Right cardiac atrium (tissue), 5 donors: ENCODE measurements at places on chromosomes 2 and 18. TPM values are rescaled to one million over a fixed set of nuclear protein-coding genes. Genes with fewer than 3 reads are reported as not detected.
A peak's percentile ranks its signal among the peaks of the same experiment; 100 is the strongest.

- peak; percentile 46 for DNase-seq
These were observed 201.6 kb downstream of the SETBP1 start for GRCh38 chr18:44882163-44882868.

- no peak for DNase-seq
These were observed 1103.6 kb downstream of the LRP1B start for GRCh38 chr2:141027221-141027620.

- DNase-seq: no peak
These were observed 2.6 kb upstream of the PTPN2 start for GRCh38 chr18:12886498-12887126.

The CYS1 gene
- total RNA-seq: 13.3 TPM

- DNase-seq: no peak
These were observed 47.7 kb upstream of the SMIM21 start for GRCh38 chr18:75475228-75475627.

DNA sequence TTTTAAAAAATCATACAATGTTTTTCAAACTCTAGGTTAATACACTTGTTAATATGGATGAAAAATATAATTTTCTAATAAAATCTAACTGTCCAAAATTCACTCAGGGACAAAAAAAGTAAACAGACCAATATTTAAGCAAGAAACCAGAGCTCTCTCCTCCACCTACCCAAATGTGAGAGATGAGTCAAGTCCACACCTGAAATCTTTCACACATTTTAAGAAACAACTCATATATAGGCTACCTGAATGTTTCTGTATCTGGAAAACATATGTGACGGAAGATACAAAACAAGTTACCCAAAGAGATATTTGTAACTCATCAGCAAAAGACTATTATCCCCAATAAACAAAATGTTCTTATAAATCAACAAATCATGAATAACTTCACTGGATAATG is 20.2 kb downstream of the ZNF516 start:
- no peak for DNase-seq

GRCh38 chr2:238015705-238016104 is 45.1 kb upstream of the SCLY start:
- DNase-seq: no peak

- no peak for DNase-seq
These were observed 89.0 kb downstream of the MARCHF4 start for GRCh38 chr2:216283038-216283900.

The AQP4 gene
- 23.6 TPM for total RNA-seq

- peak; percentile 60 for DNase-seq
These were observed 273.6 kb upstream of the NCKAP5 start for GRCh38 chr2:133841900-133842299.

GRCh38 chr18:58227361-58227930 is 183.4 kb downstream of the NEDD4L start:
- no peak for DNase-seq

- DNase-seq: no peak
These were observed 40.7 kb upstream of the ARHGAP25 start for GRCh38 chr2:68693951-68694350.

DNA sequence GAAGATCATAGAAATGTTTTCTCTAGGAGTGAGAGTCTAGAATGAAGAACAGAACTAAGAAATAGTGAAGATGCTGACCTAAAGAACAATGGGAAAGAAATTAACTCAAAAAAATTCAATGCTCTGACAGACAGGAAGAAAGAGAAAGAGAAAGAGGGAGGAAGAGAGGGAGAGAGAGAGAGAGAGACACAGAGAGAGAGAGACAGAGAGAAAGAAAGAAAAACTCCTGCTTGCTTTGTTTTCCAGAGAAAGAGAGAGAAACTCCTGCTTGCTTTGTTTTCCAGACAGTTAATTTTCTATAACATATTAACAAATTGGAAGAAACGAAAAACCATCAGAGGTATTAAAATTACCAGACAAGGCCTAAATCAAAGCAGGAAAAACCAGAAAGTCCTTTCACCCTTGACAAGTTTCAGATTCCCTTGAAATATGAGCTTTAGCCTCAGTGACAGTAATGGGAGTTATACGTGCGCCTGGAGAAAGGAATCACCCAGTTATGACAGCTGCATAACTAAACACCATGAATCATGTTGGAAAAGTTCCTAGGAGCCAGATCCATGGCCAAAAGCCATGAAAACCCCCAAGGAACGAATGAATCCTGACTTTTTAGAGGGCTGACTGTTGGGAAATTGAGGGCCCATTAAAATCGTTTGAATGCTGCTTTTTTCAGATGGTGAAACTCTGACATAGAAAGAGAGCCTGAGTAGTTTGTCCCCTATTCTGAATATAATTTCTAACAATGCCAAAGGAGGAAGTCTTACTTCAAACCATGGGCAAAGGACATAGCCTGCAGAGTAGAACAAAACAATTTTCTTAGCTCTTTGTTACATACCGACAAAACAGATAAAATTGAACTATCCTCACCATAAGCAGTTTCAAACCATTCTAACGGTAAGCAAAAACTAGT is 228.6 kb upstream of the CHST9 start:
- DNase-seq: no peak
